CD4-positive, alpha-beta T cell treated with Interleukin-2 at 100 ng/mL for 4 hours (primary cell): ENCODE measurements at places on chromosomes 3 and 15.

DNA sequence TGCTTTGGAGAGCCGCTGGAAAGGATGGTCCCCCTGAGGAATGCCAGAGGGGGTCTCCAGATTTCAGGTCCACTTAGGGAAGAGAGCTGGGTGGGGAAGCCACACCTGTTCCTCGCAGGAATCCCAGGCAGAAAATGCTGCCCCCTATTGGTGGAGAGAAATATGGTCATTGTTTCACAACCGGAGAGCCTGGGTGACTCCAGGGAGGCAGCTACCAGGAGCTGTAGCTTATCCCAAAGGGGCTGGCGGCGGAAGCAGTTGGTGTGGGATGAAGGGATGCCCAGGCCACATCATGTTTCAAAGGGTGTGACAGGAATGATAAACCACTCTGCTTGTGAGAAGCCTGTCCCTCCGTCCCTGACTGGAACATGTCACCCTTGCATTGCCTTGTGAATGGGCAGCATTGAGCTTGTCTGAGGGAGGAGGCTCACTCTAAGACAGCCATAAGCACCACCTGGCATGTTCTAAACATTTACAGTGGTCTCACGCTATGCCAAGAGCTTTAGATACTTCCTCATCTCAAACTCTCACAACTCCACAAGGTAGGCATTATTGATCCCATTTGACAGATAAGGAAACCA lies 34.5 kb downstream of the POMGNT2 start:
- peak; percentile 46 for DNase-seq

DNA sequence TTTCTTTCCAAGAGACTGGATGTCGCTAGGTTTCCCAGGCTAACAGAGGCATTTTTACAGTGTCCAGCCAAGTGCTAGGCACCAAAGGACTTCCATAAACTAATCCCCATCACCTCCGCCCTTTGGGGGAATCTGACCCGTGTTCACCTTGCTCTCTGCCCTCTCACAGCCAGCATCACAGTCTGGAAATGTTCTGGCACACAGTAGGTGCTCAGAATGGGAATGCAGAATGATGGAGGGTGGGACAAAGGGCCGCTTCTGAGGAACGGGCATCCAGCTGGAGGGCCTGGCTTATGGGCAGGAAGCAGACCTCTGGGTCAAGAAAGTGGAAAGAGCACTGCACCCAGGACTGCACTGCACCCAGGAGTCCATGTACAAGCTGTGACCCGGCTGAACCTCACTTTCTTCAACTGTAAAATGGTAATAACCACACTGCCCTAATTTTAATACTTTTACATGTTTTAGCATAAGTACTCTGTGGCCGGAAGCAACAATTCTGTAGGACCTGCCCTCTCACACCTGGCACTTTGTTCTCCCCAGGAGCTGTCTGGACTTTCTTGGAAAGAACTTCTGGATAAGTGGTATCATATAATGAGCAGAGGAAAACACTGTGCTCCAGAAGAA lies 901 bp upstream of the NMB start:
- no peak for DNase-seq

DNA sequence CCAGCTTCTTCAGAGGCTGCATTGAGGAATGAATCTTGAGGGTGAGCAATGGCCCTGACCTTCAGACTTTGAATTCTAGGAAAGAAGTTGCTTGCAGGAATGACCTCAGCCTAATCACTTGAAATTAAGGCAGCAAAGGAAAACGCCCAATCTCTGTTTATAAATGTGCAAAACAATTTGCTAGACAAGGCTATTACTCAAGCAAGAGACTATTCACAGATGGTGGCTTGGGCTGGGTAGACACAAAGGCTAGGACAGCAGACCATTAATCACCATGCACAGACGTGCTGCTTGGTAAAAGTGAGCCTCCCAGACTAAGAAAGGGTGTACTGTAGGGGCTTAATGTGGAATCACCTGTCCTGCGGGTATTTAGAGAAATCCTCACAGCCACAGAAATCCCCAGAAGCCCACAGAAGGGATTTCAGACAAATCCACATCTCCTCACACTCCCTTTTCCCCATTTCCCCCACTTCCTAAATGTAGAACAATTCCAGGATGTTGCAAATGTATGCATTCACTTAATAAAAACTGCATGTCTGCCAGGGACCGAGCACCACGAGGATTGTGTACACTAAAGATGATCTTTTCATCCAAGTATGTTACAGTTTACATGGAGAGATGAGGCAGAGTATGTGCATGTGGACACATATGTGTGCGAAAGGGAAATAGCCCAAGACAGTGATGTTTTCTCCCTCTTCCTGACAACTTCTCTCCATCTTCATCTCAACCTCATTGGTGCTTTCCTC lies 259.5 kb downstream of the THSD4 start:
- DNase-seq = no peak

DNA sequence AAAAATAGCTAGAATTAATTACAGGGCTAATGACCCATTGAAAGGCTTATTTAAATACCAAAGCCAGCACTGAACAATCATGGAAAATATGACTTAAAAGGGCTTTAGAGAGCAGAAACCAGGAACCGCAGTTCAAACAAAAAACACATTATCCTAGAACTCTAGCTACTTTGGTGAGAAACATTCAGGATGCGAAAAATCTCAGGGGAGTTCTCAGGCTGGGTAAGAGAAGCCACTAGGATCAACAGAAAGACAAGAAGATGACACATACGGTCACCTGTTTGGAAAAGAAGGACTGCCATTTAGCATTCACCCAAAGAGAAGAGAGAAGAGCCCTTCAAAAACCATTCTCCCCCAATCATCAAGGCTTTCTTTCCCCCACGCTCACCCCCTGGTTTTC lies 75.6 kb upstream of the ICE2 start:
- DNase-seq = no peak

- DNase-seq = no peak
These were observed 15.2 kb upstream of the ITGA11 start for GRCh38 chr15:68447209-68447608.

- DNase-seq = no peak
These were observed 146.4 kb downstream of the TJP1 start for GRCh38 chr15:29675791-29676301.

- no peak for DNase-seq
These were observed 832 bp downstream of the NR2E3 start for GRCh38 chr15:71811036-71811736.
